ENCODE measurements at places on chromosomes 1 and 21.

- DNase-seq, result no peak
Measured at GRCh38 chr1:77313491-77313890, 31.7 kb downstream of the AK5 start.

DNA sequence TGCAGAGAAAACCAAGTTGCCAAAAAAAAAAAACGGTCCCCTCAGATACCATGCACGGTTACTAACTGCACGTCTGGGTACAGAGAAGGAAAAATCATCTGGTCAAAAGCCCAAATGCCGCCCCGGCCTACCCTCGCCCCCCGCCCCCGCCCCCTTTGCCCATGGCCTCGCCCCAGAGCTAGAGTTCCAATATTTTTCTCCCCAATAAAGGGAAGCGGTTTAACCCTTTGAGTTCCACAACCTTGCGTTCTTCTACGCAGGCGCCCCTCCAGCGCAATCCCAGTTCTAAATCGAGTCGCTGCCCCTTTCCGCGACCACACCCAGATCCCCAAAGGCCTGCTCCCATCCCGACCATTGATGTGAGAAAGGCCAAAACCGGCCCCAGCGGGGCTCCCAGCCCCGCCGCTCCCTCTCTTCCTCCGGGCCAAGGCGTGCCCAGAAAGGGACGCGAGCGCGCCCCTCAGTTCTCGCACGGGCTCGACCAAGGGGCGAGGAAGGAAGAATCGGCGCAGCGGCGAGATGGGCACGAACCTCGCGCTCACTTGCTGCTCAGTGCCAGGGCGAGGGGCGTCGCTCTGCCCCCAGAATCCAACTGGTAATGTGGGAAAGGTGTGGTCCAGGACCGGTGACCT, 797 bp downstream of the WDR47 start:
- no peak for DNase-seq

DNA sequence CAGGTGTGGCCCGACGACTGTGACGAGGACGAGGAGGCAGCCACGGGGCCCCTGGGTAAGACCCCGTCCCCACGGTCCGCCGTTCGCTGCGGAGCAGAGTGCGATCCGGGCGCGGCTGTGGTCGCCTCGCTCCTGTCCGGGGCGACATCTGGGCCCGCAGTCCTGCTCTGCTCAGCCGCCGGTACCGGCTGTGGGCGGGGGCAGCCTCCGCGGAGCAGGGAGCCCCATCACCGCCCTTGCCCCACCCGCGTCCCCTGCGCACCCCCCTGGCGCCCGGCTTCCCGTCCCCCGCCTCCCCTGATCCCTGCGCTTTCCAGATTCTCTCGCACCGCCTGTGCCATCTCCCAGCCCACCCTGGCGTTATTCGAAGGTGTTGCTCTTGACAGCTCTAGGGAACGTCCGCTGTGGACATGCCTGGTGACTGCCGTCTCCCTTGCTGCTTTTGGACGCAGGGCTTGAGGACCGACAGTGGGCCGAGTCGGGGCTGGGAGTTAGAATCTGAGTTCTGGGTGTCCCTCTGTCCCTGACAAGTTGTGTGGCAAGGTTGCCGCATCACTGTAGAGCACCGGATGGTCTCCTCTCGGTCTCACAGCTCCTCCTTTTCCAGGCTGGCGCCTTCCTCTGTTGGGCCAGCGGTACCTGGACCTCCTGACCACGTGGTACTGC, 596 bp downstream of the TOR3A start:
- DNase-seq, result no peak

DNA sequence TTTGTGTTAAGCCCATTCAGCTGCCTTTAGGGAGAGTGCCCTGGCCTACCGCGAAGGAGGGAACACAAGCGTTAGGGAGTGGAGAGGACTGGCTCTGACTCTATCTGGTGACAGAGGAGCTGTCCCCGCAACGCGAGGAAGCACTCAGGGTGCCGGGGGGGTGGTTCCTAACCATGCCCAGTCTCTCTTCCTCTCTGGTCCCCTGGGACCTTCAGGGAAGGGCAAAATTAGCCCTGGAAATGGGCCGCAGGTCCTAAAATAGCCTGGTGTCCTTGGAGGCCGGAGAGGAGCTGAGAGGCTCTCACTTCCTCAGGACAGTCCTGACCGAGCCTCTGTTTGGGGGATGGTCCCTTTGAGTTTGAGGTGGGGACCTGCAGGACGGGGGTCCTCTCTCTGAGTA, 5.8 kb downstream of the SLC45A1 start:
- no peak for DNase-seq

GRCh38 chr21:33268393-33268736, 2.2 kb downstream of the IL10RB start:
- no peak for DNase-seq

DNA sequence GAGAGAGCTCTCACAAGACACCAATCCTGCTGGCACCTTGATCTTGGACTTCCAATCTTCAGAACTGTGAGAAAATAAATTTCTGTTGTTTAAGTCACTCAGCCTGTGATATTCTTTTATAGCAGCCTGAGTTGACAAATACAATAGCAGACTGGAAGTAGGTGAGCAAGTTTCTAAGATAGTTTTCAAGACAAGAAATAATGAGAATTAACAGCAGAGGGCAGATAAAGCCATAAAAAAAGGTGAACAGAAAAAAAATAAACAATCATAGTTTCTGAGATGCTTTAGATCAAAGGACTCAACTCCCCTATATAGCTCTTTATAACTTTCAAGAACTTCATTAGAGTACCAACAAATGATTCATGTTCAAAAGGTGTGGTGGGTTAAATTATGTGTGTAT, 119.8 kb downstream of the PLPPR5 start:
- DNase-seq, result no peak

- no peak for DNase-seq
Measured at GRCh38 chr1:231508497-231508896, 20.0 kb upstream of the TSNAX start.

DNA sequence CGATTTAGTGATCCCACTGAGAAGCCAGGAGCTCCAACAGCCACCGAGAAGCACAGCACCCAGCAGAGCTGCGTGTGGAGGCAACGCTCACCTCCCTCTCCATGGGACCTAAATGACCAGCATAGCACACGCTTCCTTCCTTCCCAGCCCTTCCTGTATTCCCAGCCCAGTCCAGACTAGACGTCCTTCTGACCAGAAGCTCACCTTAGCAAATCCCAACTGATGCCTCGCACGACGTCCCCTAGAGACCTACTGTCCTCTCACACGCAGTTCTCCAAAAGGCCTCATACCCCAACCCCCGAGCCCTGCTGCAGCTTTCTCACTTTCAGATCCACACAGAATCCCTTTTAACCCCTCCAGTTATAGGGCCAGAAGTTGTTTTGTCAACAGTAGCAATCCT, 132.4 kb downstream of the SLC45A1 start:
- no peak for DNase-seq

- no peak for DNase-seq
Measured at GRCh38 chr1:171784784-171785183, 3.3 kb downstream of the METTL13 start.

DNA sequence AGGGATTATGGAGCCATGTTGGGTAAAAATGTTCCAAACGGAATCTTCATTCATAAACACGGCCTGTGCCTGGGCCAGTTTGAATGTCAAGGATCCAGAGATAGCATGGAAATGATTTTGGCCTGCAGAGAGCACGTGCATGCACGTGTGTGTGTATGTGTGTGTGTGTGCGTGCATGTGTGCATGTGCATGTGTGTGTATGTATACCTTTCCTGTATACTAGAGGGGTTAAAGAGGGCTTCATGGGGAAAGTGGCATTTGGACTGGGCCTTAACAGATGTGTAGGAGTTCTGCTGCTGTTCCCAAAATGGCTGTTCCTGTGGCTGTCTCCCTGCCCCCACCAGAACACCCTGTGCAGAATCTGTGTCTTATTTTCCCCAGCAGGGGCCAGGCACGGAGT, 21.7 kb downstream of the TTC39A start:
- DNase-seq, result no peak

DNA sequence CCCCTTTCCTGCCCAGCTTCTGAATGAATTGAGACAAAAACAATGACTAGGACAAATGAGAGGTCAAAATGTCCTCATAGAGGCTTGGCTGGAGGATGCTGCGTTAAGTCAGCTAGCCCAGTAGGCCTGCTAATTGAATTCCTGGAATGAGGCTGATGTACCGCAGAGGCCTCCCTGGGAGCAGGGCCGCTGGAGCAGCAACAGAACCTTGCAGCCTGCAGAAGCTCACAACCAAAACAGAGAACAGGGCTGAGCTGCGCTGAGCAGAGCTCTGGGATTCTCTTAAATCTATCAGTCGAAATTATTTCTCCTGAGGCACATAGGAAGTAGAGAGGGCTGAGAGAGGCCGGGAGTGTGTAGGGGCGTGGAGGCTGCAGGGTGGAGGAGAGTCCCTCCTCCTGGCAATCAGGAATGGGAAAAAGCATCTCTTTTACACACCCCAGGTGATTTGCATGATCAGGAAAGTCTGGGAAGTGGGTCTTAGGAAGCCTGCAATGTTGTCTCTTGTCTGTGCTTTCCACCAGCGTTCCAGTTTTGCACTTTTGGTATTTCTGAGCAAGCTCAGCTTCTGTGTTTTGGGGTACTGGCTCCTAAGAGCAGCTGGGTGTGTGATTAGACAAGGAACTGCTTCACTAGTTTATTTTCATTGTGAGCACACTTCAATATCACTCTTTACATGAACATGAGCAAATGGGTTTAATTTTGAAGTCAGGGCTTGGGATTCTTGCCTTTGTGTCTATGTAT, 66.5 kb downstream of the RYR2 start:
- no peak for DNase-seq

DNA sequence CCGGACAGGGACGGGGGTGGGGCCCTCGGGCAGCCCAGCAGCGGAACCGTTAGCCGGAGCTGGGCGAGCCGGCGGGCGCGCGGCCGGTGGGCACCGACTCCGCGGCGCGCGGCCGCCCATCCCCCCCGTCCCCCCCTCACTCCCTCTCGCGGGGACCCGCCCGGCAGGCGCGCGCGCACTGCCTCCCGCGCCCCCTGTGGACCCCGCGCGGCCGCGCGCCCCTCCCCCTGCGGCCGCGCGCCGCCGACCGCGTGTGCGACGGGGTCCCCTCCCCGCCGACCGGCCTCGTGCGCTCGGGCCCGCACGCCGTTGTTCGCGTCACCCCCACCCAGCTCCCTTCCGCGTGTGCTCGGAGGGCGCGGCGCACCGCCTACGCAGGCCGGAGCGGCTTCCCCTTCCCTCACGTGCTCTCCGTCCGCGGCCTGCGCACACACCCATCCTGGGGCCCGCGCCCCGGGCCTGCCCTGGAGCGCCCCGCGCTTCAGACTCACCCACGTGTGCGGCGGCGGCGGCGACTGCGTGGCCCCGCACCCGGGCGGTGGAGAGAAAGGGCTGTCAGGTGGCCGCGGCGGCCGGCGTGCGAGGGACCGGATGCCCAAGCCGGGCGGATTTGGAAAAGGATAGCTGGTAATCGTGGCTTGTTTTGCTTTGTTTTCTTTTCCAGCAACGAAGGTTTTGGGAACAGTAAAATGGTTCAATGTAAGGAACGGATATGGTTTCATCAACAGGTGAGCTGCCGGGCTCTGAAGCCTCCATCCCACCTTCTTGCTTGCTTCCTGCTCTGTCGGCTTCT, 717 bp downstream of the YBX1 start:
- peak; percentile 53 for DNase-seq

GRCh38 chr1:39326836-39327235, 122.3 kb downstream of the MACF1 start:
- DNase-seq, result no peak

DNA sequence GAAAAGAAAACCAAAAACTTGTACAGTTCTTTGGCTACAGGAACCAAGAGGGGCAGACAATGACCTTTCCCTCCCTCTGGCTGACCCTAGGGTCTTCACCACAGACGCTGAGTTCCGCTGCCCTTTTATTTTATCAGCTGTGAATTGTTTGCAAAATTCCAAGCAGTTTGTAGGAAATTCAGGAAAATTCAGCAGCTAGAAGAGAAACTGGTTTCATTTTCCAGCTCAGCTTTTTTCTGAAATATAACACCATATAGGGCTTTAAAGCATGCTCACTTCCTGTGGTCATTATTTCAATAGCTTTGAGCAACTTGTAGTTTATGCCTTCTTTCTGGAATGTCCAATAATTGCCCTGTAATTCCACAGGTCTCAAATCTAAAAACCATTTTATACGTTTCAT, 5.5 kb upstream of the PIK3R3 start:
- DNase-seq, result no peak

- DNase-seq, result no peak
Measured at GRCh38 chr1:21783679-21784603, 992 bp upstream of the USP48 start.

DNA sequence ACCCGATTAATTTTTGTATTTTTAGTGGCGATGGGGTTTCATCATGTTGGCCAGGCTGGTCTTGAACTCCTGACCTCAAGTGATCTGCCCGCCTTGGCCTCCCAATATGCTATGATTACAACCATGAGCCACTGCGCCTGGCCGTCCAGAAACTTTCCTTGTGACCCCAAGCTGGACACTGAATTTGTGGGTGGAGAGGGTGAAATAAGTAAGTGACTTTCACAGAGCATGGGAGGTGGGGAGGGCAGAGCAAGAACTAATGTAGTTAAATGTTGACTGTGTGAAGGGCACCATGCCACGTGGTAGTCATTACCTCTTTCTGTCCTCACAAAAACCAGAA, 2.7 kb upstream of the UTP11 start:
- DNase-seq, result no peak

DNA sequence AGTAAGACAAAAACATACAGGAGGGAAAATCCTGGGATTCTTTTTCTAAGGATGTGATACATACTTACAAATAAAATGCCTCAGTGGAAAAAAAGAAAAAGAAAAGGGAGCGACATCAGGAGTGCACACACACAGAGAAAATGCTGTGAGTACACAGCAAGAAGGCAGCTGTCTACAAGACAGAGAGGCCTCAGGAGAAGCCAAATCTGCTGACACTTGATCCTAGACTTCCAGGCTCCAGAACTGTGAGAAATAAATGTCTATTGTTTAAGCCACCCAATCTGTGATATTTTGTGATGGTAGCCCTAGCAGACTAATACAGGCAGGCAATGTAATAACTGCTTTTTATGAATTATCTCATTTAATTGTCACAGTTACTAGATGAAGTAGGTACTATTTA, 17.0 kb upstream of the TRIM45 start:
- peak; percentile 52 for DNase-seq

GRCh38 chr1:86741947-86742572, 37.7 kb downstream of the SH3GLB1 start:
- peak; percentile 45 for DNase-seq

GRCh38 chr1:232650845-232651244, 20.9 kb upstream of the SIPA1L2 start:
- peak; percentile 64 for DNase-seq

- no peak for DNase-seq
Measured at GRCh38 chr1:209597499-209597898, 14.0 kb downstream of the CAMK1G start.

GRCh38 chr1:1402072-1402900, 3.2 kb upstream of the CCNL2 start:
- DNase-seq, result no peak

DNA sequence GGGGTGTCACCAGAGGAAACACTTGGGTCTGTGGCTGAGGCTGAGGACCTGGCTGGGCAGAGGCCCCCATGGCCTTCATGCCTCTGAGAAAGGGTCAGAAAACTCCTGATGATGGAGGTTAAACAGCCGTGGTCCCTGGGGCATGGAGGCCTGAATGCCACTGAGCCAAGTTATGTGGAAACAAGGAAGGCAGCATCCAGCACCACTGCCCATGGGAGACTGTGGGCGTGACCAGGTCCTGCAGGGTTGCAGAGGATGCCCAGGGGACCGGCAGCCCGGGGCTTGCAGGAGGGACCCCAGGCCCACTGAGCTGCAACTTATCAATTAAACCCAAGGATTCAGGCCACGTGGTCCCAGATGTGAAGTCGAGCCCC, 18.9 kb upstream of the COL6A2 start:
- no peak for DNase-seq
